Lung microvascular endothelial cell (primary cell): ENCODE measurements at places on chromosomes 11 and 22. TPM values are rescaled to one million over a fixed set of nuclear protein-coding genes. Genes with fewer than 3 reads are reported as not detected.

OR5D14 gene
- not detected in 2 replicates for total RNA-seq

AGBL2 gene
- under 0.01 and 0.20 TPM in 2 replicates for total RNA-seq

SEPTIN3 gene
- under 0.01 TPM in 2 replicates for total RNA-seq

MAPK11 gene
- total RNA-seq = 16.3 and 21.8 TPM in 2 replicates

CADM1 gene
- total RNA-seq = 0.22 and 0.40 TPM in 2 replicates

PARVB gene
- total RNA-seq = 20.8 and 25.3 TPM in 2 replicates

A4GALT gene
- total RNA-seq = 32.7 and 43.8 TPM in 2 replicates

LIF gene
- 0.20 and 0.22 TPM in 2 replicates for total RNA-seq

TLCD5 gene
- 3.3 and 6.3 TPM in 2 replicates for total RNA-seq

LRP4 gene
- 0.40 and 0.87 TPM in 2 replicates for total RNA-seq

ARHGAP42 gene
- total RNA-seq = 2.4 and 7.1 TPM in 2 replicates

CYP2D6 gene
- under 0.01 and 0.20 TPM in 2 replicates for total RNA-seq

CHRM1 gene
- not detected in 2 replicates for total RNA-seq

OR8G1 gene
- total RNA-seq = not detected in 2 replicates

LSP1 gene
- total RNA-seq = under 0.01 TPM in 1 of 2 replicates, not detected in the other

APOBEC3A gene
- not detected in 2 replicates for total RNA-seq

DNA sequence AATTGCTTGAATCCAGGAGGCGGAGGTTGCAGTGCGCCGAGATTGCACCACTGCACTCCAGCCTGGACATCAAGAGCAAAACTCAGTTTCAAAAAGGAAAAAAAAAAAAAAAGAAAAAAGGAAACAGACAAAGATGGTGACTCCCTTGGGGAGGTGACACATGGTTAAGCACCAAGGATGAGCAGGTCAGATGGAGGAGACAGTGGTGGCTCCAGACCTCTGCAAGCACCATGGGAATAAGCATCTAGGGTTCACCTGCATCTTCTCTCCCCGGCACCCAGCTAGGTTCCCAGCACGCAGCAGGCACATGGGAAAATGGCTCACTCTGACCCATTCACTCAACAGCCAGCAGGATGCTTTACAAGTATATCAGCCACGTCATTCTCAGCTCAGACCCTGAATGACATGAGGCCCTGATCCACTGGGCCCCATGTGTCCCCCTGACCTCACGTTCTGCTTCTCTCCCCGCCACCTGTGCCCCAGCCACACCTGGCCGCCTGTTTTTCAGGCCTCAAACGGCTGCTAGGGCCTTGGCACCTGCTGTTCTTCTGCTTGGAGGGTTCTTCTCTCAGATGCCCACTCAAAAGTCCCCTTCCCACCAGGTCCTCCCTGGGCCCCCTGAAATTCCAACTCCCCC is 24.2 kb downstream of the A4GALT start:
- DNase-seq = no peak

DNA sequence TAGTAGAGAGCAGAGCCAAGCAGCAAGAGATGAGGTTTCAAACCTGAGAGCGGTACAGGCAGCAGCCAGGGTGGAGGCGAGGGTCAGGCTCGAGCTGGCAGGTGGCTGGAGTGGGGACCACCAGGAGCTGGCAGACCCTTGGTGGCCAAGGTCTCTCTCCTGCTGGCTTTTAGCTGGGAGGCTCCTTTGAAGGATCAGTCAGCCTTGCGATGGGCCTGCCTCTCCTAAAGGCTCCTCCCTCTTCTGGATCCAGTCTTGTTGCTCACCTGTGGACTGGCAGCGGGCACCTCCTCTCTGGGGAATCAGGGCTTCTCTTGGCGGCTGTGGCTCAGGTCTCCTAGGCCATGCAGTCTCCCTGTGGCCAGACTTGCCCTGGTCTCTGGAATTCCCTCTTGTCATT is 24.8 kb downstream of the TPST2 start:
- no peak for DNase-seq

GRCh38 chr11:36086366-36086765 is 142.5 kb downstream of the LDLRAD3 start:
- DNase-seq = no peak

DNA sequence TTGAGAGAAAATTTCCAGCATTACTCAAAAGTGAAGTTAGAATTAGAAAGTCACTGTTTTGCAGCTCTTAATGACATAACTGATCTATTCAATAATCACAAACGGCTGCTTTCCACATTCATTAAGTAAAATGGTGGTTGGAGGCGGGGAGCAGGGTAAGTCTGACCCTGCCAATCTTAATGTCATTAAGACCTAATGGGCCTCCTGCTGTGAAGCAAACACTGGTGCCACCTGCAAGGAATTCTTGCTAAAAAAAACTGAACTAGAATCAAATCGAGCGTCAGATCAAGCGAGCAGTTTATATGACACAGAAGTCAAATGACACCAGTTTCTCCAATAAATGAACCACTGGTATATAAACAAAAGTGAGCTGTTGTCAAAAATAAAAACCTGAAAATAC is 351.5 kb downstream of the BRD1 start:
- no peak for DNase-seq

DNA sequence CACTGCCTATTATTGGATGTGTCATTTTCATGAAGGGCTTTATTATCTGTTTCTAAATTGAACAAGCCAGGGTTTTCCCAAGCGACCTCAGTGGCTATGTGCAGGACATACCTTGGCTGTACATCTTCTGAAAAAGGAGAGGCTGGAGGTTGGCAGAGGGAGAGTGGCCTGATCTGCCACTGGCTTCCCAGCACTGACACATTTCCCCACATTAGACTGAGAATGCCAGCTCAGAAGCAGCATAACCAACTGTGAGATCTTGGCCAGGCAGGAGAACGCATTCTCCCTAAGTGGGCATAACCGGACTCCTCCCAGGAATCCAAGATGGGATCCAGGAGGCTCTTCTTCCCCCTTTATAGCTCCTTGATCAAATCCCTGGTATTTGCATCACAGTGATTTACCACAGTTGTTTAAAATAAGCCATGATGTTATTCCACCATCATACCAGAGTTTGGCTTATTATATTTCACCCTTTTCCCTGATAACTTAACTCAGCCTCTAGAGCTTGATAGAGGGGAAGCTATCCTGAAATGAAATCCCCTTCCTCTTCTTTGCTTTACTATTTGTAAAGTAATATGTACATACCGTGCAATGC is 33.8 kb downstream of the AMOTL1 start:
- no peak for DNase-seq

- no peak for DNase-seq
Measured at GRCh38 chr11:36453678-36454077, 56.4 kb downstream of the TRAF6 start.

DNA sequence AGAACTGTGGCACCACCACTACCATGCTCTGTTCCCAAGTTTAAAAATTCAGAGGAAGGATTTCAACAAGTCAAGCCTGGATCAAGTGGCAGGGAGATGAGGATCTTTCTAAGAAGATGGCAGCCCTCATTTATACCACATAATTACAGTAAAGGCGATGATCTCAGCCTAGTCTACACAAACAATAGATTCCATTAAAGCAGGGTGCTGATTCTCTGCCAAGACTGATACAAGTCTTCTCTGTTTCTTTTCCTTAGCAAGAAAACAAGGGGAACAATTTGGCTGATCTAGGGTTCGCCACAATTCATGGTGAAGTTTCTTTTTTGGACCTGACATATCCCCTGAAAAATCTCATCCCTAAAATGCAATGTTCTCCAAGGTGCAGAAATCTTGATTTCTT is 73.9 kb downstream of the PPFIBP2 start:
- no peak for DNase-seq

DNA sequence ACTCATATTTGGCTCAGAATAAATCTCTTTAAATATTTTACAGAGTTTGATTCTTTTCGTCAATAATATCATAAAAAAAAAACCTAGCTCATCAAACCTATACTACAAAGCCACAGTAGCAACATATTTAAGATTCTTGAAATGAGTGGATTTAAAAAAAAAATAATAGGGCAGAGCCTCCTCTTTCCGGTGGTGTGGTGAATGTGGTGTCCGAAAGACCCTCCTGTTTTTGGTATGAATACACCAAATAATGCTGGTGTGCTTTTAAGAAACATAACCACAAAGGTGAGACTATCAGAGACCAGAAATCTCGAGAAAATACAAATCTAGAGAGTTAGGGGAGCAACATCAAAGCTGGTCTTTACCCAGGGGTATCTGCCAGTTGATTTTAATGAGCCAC is 342.6 kb downstream of the TBC1D22A start:
- DNase-seq = no peak

DNA sequence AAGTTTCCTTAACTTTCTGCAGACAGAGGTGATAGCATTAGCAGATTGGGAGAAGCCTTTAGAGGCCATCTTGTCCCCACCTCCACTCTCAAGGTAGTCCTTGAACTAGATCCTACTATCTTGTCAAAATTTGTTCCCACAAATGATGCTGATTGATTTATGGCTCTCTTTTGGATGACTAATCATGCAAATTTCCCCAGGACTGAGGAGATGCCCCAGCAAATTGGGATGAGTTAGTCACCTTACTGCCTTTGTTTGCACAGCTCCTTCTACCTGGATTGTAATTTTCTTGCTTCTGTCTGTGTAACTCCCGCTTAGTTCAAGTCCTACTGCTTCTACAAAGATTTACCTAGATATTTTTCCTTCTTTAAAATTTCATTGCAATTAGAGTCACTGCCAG is 391.4 kb upstream of the CADM1 start:
- no peak for DNase-seq

- peak; percentile 64 for DNase-seq
Measured at GRCh38 chr11:128691802-128692752, 1.8 kb upstream of the FLI1 start.

DNA sequence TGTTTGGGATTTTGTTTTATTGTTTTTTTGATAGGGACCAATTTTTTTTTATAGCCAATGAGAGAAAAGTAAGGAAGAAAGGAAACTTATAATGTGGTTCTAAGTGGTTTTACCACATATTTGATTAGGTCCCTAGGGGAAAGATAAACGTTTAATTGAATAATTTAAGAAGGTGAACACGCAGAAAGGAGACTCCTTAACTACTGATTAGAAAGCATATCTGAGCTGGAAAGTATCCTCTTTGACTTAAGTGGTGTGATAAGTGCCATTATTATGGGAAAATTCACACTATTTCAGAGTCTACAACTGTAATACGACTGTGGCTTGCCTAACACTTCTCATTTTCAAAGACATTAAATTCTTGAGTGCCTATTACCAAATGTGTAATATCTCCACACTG is 106.5 kb upstream of the GRAMD1B start:
- no peak for DNase-seq

- no peak for DNase-seq
Measured at GRCh38 chr22:31830721-31831070, 76.9 kb downstream of the DEPDC5 start.

DNA sequence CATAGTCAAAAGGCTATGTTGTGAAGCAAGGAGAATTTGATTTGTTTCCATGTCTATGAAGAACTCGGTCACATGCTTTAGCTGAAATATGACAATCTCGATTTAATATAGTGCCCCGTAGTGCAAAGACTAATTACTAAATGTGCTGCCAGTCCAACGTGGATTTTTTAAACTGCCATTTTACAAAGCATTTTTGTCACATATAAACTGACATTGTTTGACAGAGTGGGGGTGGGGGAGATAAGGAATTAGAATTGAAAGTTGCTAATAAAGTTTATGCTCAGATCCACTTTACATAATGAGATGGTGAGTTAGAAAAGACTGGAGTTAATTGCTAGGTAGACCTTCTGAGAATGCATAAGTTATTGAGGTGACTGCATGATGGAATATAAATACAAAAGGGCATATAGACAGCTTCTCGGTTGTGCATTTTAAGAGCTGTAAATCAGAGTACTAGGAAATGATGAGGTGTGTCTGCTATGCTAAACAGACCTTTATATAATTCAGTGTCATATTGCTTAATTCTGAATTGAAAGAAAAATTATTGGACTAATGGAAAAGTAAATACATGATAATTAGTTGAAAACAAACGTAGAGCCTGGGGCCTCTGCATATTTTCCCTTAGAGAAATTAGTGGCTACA is 158.9 kb upstream of the MTNR1B start:
- DNase-seq = no peak

GRCh38 chr11:28461846-28462245 is 353.7 kb downstream of the METTL15 start:
- no peak for DNase-seq

GRCh38 chr22:43331698-43332097 is 11.5 kb downstream of the SCUBE1 start:
- no peak for DNase-seq

GRCh38 chr11:115462004-115462541 is 42.1 kb downstream of the CADM1 start:
- DNase-seq = no peak

- DNase-seq = no peak
Measured at GRCh38 chr22:28147401-28147800, 228.3 kb upstream of the PITPNB start.

DNA sequence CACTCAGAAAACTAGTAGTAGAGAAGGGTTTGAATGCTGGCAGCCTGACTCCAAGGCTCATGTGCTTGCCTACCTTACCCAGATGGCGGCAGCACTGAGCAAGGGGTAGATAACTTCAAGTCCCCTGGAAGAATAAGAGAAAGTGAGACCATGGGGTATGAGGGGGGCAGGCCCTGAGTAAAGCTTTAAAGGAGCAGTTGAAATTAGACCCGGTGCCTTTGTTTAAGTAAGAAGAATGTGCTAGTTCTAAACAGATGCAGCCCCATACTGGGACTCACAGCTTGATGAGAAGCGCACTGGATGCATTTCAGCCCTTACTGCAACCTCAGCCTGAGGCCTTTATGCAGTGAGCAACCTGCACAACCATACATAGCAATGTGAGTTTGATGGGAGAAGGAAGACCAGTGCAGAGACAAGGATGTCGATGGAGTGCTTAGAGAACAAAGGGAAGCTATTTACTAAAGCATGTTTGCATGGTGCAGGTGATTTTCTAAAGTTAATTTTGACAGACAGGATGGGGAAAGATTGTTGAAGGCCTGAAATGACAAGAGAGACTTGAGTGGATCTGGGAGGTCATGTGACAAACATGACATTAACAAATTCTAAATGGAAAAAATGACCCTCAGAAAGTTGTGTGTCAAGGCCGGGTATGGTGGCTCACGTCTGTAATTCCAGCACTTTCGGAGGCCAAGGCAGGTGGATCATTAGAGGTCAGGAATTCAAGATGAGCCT is 27.1 kb upstream of the TMA7B start:
- peak; percentile 28 for DNase-seq

- DNase-seq = no peak
Measured at GRCh38 chr22:40175611-40176244, 2.0 kb upstream of the TNRC6B start.

- no peak for DNase-seq
Measured at GRCh38 chr22:17888439-17888838, 114.2 kb upstream of the BID start.

DNA sequence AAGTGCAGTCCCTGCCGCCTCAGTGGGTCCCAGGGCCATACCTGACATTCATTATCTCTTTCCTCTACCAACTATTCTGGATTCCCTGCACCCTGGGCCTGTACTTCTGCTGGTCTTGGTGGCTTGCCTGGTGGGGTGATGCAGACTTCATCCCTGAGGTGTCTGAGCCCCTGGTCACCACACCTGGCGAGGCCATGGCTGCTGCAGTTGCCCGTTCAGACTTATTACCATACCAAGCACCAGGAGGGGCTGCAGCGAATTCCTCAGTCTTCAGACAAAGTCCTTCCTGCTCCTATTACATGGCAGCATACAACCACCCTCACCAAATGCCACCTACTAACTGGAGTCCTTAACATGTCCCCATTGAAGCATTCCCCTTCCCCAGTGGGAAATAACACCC is 73.0 kb upstream of the SLC22A12 start:
- no peak for DNase-seq
